ENCODE measurements at places on chromosomes 1 and 21.

DNA sequence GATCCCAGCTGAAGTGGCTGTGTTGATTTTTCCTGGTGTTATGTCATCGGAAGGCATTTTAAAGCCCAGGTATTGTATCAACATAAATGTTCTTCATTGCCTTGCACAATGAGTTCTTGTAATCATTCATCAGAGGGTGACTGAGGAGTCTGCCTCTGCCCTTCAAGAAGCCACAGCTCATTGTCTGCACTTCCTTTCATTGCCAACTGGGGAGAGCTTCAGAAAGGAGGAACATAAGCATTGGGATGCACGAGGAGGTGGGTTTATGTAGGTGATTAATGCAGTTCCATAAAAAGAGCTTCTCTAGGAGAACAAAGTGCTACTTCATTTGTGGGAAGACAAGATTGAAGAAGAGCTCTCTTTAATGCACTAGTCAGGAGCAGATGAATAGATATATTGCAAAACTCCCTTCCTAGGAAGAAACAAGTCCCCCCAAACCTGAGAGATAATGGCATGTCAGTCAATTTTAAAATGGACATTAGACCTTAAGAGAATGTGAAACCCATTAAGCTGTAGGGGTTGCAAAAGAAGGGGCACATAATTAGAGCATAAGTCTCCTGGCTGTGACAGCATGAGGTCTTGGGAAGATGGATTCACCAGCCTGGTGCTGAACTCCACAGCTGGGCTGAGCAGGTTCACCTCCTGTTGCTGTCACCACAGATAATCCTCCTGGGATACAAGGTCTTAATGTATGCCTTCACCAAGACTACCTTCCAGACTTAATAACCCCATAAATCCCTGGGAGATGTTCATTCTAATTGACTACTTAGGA, 124.6 kb downstream of the BACH1 start:
- DNase-seq, result no peak

GRCh38 chr1:201480231-201481003, 11.4 kb upstream of the PHLDA3 start:
- DNase-seq, result no peak

- no peak for DNase-seq
These were observed 1.4 kb downstream of the CLCC1 start for GRCh38 chr1:108961752-108962486.

DNA sequence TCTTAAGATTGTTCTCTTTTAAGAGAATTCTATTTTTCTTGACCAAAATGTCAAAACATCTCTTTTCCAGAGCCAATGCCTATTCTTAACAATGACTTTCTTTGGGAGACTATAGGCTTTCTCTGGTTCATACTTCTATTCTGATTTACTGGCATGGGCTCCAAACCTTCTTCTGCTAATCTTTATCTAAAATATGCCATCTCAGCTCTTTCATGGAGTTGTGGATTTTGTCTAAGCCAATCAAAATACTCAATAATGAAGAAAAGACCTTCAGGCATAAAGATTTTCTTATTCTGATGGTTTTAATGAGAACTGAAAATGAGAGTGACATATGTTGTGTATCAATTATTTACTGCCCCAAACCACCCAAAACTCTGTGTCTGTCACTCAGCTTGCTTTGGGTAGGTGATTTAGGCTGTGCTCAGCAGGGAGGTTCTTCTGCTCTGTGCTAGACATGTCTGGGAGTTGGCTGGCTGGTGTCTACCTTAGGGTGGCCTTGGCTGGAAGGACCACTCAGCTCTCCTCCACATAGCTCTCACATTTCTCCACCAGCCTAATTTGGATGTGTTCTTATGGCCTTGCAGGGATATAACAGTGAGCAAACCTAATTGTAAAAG, 270.8 kb downstream of the PRDM2 start:
- no peak for DNase-seq

DNA sequence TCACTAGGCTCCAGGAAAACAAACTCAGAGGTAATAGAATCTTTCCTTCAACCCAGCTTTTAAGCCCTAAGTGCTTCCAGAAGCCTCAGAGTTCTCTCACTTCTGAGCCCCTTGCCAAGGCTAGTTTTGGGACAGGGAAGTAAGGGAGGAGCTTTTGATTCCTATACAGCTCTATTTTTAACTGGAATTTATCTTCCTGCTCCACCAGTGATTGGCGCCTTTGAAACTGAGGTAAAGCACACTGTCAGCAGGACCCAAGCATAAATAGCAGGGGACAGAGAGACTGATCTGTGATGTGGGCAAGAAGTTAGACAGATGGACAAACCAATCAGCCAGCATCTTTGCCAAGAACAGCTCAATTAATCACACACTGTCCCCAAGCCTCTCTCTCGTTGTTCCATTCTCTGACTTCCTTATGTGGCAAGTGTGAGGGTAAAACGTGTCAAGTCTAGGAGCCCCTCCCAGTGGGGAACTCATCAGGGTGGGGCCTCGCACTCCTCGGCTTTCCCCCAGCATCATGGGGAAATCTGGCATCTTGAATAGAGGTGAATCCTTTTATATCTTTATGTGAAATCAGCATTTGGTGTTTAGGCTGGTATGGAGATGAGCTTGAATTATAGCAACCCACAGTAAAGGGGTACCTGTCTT, 40.2 kb upstream of the MPZL1 start:
- DNase-seq, result no peak

- DNase-seq, result no peak
These were observed 8.0 kb upstream of the GUCA2A start for GRCh38 chr1:42172381-42173133.

GRCh38 chr1:154406886-154407197, 1.7 kb downstream of the IL6R start:
- no peak for DNase-seq

GRCh38 chr1:103560427-103560826, 11.0 kb upstream of the AMY2B start:
- DNase-seq, result no peak

GRCh38 chr21:43369124-43369523, 57.8 kb downstream of the SIK1 start:
- DNase-seq, result peak; percentile 48

- no peak for DNase-seq
These were observed 19.0 kb downstream of the SSR2 start for GRCh38 chr1:156001662-156002171.

GRCh38 chr21:32534113-32534512, 51.2 kb downstream of the TCP10L start:
- DNase-seq, result no peak

GRCh38 chr1:226489718-226490425, 58.7 kb upstream of the STUM start:
- DNase-seq, result no peak

- DNase-seq, result peak; percentile 69
These were observed 61.2 kb upstream of the MCOLN3 start for GRCh38 chr1:85109475-85109874.

DNA sequence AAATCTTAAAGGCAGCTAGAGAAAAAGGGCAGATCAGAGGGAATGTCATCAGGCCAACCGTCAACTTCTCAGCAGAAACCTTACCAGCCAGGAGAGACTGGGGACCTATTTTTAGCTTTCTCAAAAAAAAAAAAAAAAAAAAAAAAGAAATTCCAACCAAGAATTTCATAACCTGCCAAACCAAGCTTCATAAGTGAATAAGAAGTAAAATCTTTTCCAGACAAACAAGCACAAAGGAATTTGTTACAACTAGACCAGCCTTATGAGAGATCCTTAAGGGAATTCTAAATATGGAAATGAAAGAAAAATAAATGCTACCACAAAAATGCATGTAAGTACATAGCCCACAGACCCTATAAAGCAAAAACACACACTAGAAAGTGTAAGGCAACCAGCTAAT, 267.7 kb downstream of the AKT3 start:
- DNase-seq, result no peak

DNA sequence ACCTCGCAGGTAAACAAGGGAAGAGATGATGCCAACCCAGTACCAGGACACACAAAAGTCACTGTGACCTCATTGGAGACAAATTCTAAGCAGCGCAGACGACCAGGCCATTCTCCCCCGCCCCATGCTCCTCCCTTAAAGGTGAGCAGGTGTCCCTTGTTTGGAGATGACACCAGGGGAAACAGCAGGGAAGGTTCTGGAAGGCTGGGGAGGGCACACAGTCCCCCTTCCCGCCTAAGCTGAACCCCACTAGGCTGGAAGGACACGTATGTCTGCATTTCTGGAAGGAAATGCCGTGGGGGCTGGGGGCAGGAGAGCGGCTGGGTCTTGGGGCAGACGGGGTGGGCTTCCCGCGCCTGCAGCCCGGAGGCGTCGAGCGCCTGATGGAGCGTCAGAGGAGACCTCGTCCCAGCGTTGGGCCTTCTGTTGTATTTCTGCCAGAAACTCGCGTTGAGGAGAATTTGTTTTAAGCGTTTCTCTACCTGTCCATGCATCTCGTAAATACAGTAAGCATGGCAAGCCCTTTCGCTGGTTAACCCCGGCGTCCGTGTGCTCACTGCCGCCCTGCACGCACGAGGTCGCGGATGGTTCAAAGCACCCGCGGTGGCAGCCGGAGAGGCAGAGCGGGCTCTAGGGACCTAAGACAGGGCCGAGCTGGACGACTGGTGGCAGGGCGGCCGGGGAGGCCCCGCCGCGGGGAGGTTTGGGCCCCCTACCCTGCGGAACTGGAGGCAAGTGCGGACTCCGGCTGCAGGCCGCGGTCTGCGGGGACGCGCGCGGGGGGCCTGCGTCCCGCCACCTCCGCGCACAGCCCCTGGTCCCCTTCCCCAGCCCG, 1.2 kb upstream of the LHX4 start:
- DNase-seq, result peak; percentile 48

DNA sequence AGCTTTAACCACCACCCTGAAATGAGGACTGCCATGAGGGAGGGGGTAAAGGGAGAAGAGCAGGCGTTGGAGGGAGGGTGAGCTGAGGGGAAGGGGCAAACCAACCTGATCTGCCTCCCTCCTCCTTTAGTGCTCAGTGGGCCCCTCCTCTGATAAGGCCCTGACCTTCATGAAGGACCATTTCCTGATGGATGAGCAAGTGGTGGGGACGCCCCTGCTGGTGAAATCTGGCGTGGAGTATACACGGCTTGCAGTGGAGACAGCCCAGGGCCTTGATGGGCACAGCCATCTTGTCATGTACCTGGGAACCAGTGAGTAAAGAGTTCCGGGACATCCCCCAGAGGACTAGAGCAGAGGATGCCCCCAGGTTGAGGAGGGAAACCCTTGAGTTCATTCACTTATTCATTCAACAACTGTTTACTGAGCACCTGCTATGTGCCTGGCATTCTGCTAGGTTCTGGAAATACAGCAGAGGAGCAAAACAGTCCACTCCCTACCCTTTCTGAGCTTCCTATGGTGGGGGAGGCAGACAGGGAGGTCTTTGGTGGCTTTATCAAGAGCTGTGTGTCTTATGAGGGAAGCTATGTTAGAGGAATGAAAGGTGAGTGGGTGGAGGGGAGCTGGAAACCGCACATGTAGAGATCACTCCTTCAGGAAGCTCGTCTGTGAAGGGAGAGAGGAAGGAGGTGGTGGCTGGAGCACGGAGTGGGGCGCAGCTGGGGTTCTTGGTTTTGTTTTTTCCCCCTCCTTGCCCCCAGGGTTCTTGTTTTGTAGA, 19.5 kb downstream of the SEMA4A start:
- no peak for DNase-seq

- DNase-seq, result no peak
These were observed 14.7 kb upstream of the MYOM3 start for GRCh38 chr1:24126672-24127023.

DNA sequence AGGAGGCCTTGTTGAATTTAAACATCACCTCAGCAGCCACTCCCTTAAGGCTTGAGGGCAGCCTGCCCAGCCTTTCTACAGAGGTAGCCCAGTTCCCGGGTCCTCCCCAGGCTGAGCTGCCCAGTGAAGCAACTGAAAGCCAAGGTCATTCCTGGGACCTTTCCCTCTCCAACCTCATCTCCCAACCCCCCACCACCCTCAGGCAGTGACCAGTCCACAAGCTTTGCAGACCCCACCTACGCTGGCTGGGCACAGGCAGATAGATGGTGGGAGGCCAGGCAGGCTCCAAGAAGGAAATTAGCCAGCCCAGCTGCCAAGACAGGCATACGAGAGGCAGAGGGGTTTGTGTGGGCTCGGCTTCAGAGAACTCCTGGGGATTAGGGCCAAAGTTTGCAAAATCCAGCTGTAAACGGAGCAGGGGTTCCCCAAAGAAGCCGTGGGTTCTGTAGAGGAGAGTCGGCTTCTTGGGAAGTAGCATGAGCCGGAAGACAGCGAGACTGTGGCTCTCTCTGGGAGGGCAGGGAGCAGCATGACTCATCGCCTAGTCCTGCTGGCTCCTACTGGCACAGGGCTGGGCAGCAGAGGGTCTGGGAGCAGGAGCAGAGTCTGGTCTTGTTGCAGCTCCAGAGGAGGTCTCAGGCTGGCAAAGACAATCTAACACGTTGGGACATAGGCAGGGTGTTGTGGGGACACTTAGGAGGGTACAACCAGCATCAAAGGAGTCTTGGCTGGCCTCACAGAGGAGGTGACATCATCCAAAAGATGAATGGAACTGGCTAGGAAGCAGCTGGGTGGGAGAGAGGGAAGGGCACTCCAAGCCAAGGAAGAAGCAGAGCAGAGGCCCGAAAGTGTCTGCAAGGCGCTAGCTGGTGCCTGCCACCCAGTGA, 2.8 kb upstream of the ZC3H12A start:
- peak; percentile 97 for DNase-seq

GRCh38 chr1:108590441-108590840, 30.5 kb downstream of the EEIG2 start:
- no peak for DNase-seq

DNA sequence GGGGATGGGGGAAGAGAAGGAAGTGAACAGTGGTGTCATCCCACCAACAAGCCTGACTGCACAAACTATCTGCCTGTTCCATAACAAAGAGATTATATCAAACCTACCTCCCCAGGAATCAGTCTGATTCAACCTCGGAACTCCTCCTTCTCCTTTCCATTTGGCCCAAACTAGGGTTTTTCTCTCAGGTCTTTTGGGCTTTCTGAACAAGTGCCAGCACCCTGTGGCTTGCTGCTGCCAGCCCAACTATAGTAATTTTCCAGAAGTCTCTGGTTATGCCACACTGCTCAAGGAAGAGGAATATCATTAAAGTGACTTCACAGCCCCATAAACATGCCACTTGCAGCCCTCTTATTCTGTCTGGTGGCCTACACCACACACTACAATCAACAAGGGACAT, 70.5 kb downstream of the RGS7 start:
- no peak for DNase-seq

GRCh38 chr1:4794020-4794780, 139.8 kb downstream of the AJAP1 start:
- no peak for DNase-seq

DNA sequence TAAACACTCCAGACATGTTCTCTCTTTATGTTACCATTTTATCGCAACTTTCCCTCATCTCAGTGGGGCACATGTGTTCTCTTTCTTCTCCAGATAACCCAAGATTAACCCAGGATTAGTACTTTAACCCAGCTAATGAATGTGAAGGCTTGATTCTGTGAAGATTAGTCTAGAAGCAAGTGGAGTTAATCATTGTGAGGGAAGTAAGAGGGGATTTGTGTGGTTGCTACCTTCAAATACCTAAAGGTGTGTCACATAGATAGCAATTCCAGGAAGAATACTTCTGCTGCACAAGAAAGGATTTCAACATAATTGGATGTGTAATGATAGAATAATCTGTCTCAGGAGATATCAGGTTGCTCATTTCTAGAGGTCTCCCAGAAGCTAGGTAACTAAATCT, 327.1 kb downstream of the PBX1 start:
- no peak for DNase-seq

GRCh38 chr1:172915271-172915670, 135.5 kb downstream of the TNFSF18 start:
- no peak for DNase-seq

GRCh38 chr1:112718691-112719418, 3.7 kb upstream of the PPM1J start:
- peak; percentile 83 for DNase-seq
